WERI-Rb-1 (cell line): ENCODE measurements at places on chromosomes 12 and 14.

- no peak for DNase-seq
Measured at GRCh38 chr14:41739203-41739602, 132.5 kb downstream of the LRFN5 start.

- no peak for DNase-seq
Measured at GRCh38 chr12:119245904-119246494, 67.3 kb downstream of the HSPB8 start.

DNA sequence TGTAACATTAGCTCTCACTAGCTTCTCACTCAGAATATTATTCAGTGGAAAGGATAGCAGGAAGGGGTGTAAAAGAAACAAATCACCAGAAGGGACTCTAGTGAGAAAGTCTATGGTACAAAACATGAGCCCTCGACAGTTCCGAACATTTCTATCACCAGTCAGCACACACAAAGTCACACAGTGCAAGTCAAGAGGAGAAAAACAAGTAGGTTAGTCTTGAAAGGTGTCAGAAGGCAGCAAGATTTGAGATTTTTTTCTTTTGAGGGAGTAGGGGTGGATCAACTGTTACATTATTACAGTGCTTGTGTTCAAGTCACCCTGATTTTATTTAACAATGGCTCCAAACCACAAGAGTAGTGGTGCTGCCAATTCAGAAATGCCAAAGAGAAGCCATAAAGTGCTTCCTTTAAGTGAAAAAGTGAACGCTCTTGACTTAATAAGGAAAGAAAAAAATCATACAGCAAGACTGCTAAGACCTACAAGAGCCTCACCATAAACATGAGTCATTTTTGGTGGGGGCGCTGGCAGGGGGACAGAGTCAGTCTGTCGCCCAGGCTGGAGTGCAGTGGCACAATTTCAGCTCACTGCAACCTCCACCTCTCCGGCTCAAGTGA, 42.3 kb downstream of the GNS start:
- no peak for DNase-seq

DNA sequence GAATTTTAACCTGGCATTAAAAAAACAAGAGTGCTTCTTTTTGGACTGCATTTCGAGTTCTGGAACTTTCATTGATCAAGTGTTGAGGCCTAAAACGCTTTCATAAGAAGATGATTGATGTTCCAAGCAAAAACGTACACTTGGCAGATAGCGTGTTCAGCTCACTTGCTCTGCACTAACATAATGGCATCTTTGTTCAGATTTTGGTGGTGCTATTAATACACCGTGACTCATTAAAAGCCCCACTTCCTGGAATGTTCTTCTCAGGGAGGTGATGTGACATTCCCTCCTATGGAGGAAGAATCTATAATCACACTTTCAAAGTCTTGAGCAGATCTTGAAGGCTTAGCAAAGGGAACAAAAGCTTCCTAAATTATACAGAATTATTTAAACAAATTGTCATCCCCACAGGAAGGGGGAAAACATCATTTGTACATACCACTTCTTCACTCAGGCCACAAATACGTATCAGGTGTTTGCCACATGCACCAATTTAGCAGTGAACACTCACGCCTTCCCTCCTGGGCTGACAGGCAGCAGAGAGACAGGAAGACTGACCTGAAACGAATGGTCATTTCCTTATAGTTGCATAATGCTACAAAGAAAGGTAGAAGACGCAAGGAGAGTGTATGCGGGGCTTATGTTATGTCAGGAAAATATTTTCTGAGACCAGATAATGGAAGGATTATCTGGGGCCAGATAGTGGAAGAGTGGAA, 15.4 kb downstream of the HSP90AA1 start:
- DNase-seq = no peak

- DNase-seq = no peak
Measured at GRCh38 chr12:48121522-48121921, 2.4 kb downstream of the PFKM start.

DNA sequence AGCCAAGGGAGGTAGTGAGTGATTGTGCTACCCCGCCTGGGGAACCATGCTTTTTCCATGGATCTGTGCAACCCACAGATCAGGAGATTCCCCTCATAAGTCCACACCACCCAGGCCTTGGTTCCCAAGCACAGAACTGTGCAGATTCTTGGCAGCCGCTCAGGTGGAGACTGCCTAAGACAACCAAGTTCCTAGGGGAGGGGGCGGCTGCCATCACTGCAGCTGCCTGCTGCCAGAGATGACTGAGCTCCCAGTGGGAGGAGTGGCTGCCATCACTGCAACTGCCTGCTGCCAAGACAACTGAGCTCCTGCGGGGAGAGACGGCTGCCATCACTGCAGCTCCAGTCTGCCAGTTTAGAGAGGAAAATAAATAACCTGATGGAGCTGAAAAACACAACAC, 138.3 kb upstream of the GARIN2 start:
- no peak for DNase-seq

- DNase-seq = no peak
Measured at GRCh38 chr14:33584697-33585096, 366.2 kb downstream of the EGLN3 start.

DNA sequence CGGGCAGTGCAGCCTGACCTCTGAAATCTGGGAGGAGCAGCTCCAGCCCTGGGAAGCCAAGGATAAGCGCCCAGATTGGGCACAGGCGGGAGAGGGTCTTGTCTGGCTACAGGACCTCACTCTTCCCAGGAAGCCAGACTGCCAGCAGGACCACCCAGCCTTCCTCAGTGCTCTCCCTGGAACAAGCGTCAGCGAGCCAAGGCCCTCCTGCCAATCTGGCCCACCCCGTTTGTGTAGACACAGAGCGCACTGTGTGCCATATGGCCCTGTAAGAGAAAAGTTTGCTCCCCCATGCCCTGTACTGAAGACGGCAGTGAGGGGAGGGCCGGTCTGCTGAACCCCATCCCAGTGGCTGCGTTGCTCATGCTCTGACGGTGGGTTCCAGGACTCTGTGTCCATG, 1.2 kb upstream of the C14orf180 start:
- no peak for DNase-seq

GRCh38 chr12:104508752-104509446, 52.2 kb downstream of the CHST11 start:
- no peak for DNase-seq

GRCh38 chr12:4241592-4241991, 32.0 kb upstream of the CCND2 start:
- no peak for DNase-seq

DNA sequence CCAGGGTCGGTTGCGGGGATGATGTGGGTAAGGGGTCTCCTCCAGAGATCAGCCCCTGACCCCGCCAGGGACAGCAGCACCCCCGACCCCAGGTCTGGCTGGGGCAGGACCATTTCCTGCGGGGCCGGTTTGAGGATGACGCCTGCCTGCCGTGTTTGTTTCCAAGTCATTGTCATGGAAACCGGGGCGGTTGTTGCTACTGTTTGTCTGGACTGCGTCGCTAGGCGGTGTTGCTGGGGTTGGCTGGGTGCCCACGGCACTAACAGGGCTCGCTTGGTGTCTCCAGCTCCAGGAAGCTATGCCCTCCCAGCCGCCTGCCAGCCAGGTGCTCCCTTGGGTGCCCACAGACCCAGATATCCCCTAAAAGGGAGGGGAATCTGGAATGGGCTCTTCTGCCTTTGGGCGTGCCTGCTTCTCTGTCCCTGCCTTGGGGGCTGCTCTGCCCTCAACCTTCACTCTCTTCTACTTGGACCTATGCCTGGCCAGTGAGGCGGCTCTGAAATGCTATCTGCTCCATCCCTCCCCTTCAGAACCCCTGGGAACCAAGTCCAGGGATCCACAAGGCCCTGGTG, 4.7 kb upstream of the CRIP1 start:
- no peak for DNase-seq

DNA sequence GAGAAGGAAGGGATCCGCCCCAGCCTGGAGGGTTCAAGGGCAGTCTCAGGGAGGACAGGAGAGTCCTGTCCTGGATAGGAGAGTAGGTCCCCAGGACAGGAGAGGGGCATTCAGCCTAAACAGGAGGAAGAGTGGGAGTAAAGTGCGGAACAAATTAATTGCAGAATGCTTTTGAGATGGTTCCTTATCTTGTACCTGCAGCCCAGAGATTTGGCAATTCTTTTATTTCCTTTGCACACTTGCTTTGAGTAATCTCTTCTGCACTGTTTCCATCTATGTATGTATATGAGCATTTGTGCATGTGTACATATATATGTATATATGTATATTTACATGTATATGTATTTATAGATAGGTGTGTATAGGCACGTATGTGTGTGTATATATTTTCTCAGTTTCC, 22.7 kb downstream of the PLEK2 start:
- no peak for DNase-seq

GRCh38 chr14:93991212-93991611, 5.9 kb upstream of the CCDC197 start:
- no peak for DNase-seq

- DNase-seq = no peak
Measured at GRCh38 chr14:44970907-44971306, 8.9 kb downstream of the TOGARAM1 start.

DNA sequence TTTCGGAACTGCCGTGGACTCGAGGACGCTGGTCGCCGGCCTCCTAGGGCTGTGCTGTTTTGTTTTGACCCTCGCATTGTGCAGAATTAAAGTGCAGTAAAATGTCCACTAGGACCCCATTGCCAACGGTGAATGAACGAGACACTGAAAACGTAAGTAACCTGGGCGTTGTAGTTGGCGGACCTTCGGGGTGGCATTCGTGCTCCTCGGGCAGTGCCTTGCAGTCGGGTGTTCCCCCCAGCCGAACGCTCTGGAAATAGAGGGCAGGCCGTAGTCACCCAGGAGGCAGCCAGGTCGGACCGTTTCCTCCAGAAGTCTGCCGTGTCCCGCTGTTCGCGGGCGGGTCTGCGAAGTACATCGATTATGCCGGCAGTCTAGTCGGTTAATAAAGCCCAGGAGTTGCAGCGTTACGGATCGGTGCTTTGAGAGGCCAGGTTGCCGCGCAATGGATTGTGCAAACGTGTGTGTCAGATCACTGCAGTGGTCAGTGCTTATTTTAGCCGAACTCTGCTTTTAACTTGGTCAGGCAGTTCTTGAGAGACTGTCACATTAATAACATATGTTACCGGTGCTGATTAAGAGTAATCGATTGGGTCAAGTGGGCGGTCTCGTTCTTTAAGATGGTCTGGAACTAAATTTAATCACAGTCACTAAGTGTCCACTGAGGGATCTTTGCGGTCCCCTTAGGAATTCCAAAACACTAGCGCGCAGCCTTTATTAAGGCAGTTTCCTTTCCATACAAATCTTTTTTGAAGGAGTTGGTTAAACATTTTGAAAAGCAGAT, 906 bp downstream of the MARK3 start:
- peak; percentile 44 for DNase-seq

- no peak for DNase-seq
Measured at GRCh38 chr14:63910583-63911363, 58.0 kb downstream of the SYNE2 start.
